ENCODE measurements at places on chromosomes 5 and 9.

DNA sequence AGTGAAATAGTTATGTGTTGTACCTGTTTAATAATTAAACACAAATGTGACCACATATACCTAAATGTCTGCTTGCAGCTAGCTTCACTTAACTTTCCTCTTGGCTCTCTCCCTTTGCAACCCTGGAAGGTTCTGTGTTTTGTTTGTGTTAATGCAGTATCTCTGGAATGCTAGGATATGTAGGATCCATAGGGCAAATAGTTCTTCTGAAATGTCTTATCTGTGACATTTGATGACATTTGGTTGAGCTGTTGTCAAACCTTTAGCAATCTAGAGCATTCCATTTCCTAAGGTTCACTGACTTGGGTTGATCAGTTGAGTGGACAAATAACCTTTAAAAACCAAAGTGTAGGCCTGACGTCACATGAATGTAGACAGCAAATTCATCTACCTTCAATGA is 21.8 kb downstream of the CTNNA1 start:
- no peak for DNase-seq

DNA sequence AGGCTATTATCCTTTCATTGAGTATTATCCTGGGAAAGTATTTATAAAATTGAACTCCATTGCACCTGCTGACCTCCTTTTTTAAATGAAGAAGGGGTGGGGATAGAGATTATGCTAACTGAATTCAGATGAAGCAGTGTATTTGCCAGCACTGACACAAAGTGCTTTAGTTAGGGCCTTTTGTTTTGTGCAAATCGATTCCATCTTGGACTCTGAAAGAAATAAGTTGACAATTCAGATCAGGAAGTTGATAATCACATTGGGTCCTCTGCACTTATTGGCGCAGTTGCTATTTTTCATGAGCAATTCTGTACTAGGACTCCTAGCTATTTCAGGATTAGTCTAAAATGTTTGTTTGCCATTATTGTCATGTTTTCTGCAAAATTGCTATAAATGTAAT is 101.6 kb upstream of the FSD1L start:
- DNase-seq = no peak

- no peak for DNase-seq
These were observed 252.9 kb downstream of the HSPA4 start for GRCh38 chr5:133304707-133305216.

DNA sequence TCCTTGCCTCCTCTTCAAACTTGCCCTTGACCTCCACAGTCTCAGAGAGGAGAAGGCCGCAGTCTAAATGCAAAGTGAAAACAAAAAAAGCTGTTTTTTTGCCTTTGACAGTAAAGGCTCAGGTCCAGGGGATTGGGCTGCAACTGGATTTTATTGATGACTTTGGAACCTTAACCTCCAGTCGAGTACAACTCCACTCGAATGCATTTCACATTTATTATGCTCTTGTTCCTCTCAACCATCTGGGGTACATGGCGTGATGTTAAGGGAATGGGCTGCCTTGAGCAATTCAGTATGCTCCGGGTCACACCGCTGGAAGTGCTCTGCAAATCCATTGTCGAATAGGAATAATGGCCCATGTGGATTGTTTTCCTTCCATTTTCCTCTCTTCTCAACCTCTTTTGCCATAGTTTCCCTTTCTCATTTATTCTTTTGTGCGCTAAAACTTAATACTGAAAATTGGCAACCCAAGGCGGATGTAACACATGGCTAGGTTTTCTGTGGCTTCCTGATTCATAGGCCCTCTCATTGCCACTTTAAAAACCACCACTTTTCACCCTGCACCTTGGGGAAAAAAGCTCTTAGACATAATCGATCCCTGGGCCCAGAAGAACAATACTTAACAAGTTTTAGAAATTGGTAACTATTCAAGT is 34.3 kb downstream of the ITK start:
- no peak for DNase-seq

- no peak for DNase-seq
These were observed 165.5 kb downstream of the C9orf50 start for GRCh38 chr9:129455151-129455995.

GRCh38 chr9:33210006-33210715 is 29.8 kb upstream of the SPINK4 start:
- no peak for DNase-seq

DNA sequence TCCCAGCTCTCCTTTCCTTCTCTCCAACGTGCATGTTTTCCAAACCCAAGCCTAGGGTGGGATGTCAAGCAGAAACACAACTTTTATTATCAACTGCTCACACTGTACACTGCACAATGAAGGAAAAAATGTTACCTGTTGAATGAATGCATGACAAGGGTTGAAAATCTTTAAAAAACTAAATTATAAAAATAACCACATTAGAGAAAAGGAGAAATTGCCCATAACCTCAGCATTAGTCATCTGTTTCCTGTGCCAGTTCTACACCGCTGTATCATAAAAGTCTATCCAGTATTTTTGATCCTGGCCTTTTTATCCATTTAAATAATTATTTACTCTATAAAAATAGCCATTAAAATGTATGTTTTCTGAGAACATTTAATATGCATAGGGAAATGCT is 101.1 kb downstream of the APBA1 start:
- DNase-seq = no peak

DNA sequence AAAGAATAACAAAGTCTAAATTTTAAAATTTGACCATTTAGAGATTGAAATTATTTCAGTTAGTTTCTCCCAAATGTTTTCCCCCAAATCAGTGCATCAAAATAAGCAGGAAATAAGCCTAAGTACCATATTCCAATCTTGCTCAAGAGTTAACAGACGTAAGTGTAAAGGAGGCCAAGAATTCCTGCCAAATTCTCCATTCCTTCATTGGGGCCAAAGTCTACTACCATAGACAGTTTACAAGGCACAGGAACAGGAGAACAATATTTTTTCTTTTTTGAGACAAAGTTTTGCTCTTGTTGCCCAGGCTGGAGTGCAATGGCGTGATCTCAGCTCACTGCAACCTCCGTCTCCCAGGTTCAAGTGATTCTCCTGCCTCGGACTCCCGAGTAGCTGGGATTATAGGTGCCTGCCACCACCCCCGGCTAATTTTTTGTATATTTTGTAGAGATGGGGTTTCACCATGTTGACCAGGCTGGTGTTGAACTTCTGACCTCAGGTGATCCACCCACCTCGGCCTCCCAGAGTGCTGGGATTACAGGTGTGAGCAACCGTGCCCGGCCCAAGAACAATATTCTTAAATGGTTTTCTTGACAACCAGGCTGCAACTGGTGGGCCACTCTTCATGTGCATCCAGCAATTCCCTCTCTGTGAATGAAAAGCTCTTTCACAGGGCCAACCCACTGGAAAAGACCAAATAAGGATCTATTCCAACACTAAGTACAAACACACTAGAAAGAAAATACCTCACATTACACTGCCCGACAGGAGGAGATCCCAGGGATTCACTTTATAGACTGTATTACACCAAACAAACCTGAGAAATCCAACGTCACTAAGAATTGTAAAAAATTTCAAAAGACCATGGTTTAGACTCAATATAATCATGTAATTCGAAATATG is 127.7 kb downstream of the MAPKAP1 start:
- no peak for DNase-seq

DNA sequence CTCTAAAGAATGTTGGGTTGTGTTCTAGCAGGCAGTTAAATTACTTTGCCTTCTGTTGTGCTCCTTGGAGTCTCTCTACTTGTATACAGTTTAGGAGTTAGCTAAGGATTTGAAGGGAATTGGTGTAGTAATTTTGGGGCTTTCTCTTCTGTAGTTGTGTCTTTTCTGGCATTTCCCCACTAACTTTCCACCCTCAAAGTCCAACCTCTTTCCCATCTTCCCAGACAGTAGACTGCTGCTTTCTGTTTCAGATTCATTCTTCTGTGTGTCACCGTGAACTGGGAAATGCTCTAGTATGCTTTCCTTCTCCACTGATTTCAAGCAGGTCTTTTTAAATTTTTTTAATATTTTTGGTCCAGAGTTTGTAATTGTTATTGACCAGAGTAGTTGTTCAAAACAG is 4.5 kb upstream of the ANGPTL2 start:
- no peak for DNase-seq

DNA sequence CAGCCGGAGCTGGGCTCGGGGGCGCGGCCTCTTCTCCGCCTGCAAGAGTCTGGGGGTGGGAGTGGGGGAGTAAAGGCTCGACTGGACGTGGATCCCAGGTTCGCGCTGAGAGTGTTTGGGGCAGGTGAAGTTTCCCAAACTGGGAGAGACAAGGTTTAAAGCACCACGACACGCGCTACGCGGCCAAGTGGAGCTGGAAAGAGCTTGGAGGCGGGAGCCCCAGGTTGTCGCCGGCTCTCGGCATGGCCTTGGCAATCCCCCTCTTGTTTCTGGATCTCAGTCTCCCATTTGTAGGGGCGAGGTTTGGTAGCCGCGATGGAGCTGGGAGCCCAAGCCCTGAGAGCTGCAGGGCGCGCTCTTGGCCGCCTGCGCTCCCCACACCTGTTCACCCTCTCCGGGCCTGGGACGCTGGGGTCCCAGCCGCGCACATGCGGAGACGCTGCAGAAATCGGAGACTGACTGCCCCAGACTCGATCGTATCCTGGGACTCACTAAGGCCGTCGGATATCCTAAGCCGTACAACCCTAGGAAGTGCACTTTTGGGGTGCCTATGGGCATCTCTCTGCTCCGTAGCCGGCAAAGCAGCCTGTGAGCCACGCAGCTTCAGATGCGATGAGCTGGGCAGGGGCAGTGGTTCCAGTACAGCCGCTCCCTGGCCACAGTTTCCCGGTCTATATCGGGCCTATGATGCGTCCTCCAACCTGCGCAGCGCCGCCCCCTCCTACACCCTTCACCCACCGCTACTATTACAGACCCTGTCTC is 937 bp downstream of the TMOD1 start:
- DNase-seq = no peak

DNA sequence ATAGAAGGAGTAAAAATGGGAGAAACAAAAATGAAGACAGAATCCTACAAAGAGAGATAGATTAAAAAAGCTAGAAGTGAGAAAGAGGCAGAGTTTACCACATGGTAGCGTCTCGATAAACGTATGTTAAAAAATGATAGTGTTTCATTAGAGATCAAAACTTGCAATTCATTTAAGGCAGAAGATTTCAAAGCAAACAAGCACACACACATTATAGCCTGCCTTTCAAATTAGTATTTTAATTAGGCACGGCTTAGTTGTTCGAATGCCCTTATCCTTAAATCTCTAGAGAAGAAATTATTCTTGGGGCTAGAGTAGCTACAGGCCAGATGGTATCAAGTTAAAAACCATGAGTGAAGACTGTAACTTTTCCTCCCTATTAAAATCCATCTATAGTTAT is 6.0 kb downstream of the STOM start:
- no peak for DNase-seq

DNA sequence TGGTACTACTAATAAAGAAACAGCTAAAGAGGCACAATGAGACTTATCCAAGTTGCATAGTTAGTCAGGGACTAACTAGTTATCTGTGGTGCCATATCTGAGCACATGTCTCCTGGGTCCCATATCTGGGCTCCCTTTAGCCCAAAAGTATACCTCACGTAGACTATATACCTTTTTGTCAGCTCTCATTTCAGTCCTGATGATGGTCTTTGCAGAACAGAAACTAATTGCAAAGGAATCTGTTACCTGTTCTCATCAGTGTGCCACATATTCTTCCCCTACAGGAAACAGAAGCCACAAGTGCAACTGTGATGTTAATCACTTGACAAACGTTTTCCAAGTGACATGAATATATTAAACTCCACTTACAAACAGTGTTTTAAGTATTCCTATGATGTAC is 395.2 kb downstream of the KIAA0825 start:
- no peak for DNase-seq

Data from stimulated activated CD8-positive, alpha-beta memory T cell treated with anti-CD3 and anti-CD28 coated beads, Interleukin-4, amount 100 ng/mL, for 1 hour (primary cell).